ENCODE measurements at places on chromosomes 16 and 17. TPM values are rescaled to one million over a fixed set of nuclear protein-coding genes. Genes with fewer than 3 reads are reported as not detected.

GRCh38 chr16:66344533-66345145, 21.9 kb upstream of the CDH5 start:
- no peak overlapping the region for H3K27ac ChIP-seq
- H3K27me3 ChIP-seq, result peaks cover 24% of the 10 kb centered on the region
- no peak for DNase-seq
- no peaks in the 10 kb centered on the region for H3K36me3 ChIP-seq
- no peaks in the 10 kb centered on the region for H3K4me1 ChIP-seq

IRF8 gene
- total RNA-seq, result 0.41 TPM

DNA sequence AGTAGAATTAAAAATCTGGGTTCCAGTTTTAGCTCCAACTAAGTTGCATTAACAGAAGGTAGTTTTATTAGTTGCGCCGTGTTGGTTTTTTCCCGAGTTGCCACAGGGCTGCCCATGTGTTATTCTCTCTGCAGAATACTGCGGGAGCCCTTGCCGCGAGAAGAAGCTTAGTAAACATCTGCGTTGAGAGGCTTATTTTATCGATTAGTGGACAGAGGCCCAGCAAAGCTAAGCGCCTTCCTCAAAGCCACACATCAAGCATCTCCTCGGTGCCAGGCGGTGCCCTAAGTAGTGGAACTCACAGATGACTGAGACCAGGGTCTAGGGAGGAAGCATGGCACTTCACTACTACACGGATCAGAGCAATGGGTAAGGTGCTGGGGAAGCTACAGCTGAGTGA, 212.3 kb upstream of the IRX5 start:
- no peaks in the 10 kb centered on the region for H3K36me3 ChIP-seq
- H3K27ac ChIP-seq, result no peak overlapping the region

GUCY2D gene
- total RNA-seq, result not detected

- H3K27ac ChIP-seq, result peak overlapping the region; percentile 54
- H3K4me1 ChIP-seq, result peaks cover 33% of the 10 kb centered on the region
- peak; percentile 61 for DNase-seq
- no peaks in the 10 kb centered on the region for H3K27me3 ChIP-seq
Observed at GRCh38 chr16:65314627-65315008, 192.8 kb upstream of the CDH11 start.

DNA sequence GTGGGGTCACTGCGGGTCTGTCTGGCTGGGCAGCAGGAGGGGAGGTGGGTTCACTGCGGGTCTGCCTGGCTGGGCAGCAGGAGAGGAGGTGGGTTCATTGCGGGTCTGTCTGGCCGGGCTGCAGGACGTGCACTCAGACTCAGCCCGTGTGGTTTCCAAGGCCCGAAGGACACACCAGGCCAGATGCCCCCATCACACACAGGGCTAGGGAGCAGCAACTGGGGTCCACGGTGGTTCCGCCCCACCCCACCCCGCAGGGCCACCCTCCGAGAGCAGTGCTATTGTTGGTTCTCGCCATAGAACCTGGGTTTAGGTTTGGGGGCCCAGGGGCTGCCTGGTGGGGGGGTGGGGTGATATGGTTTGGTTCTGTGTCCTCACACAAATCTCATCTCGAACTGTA, 5.8 kb upstream of the CIAO3 start:
- no peak overlapping the region for H3K27ac ChIP-seq
- peaks cover 3% of the 10 kb centered on the region for H3K4me1 ChIP-seq
- DNase-seq, result no peak
- no peak overlapping the region for H3K4me3 ChIP-seq
- no peaks in the 10 kb centered on the region for H3K36me3 ChIP-seq
- H3K27me3 ChIP-seq, result no peaks in the 10 kb centered on the region

- H3K36me3 ChIP-seq, result no peaks in the 10 kb centered on the region
- H3K4me3 ChIP-seq, result no peak overlapping the region
- peaks cover 3% of the 10 kb centered on the region for H3K27me3 ChIP-seq
- DNase-seq, result no peak
- no peak overlapping the region for H3K27ac ChIP-seq
Observed at GRCh38 chr17:74267987-74268499, 6.0 kb upstream of the DNAI2 start.

All from astrocyte (in vitro differentiated cells and primary cell).